B cell (primary cell): ENCODE measurements at places on chromosomes 11 and 22. TPM values are rescaled to one million over a fixed set of nuclear protein-coding genes. Genes with fewer than 3 reads are reported as not detected.
A peak's percentile ranks its signal among the peaks of the same experiment; 100 is the strongest.

- DNase-seq, result no peak
These were observed 22.0 kb upstream of the ZC3H12C start for GRCh38 chr11:110071197-110071596.

DNA sequence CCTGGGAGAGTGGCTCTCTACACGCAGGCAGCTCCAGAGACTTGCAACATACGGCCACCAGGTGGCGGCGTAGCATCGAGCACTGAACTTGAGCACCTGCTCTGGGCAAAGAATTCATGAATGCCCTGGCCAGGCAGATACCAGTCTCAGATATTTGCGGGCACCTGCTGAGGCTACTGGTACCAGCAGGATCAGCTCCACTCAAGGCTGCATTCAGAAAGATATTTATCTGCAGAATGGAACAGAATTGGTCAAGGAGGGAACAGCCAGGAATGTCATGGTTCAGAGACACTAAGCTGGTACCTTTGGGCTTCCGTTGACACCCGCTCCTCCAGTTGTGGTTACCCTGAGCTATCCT is 10.8 kb upstream of the CCDC86 start:
- peak; percentile 85 for DNase-seq

GRCh38 chr11:66142370-66143263 is 72.5 kb downstream of the PACS1 start:
- peak; percentile 27 for DNase-seq

- DNase-seq, result peak; percentile 52
These were observed 38.2 kb downstream of the OR10A6 start for GRCh38 chr11:7892840-7893254.

The RBMXL2 gene
- polyA plus RNA-seq, result not detected in 2 replicates
